ENCODE measurements at places on chromosomes 16 and 17.

DNA sequence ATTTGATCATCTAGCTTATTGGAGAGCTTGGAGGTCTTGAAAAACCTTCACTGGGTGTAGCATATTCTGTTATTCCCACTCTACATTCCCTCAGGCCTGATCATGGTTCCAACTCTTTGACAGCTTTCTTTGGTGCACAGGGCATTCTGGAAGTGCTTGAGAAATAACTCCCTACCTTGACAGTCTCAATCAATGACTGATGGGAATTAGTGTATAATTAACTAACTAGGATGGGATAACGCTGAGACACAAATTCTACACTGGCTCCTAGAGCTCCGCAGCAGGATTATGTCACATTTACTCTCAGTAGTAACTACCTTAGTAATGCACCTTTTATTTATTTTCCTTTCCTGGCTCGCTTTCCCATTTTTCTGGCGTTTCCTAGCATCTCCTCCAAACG is 236.4 kb downstream of the MAP2K6 start:
- no peak for DNase-seq

GRCh38 chr16:24255456-24256371 is at the start of gene CACNG3:
TSS of gene CACNG3 (plus strand) at chr16:24256335. CDS start at chr16:24256755, 420 bp downstream.
- DNase-seq = no peak

- DNase-seq = no peak
These were observed 754 bp upstream of the SLFN11 start for GRCh38 chr17:35373984-35374765.

DNA sequence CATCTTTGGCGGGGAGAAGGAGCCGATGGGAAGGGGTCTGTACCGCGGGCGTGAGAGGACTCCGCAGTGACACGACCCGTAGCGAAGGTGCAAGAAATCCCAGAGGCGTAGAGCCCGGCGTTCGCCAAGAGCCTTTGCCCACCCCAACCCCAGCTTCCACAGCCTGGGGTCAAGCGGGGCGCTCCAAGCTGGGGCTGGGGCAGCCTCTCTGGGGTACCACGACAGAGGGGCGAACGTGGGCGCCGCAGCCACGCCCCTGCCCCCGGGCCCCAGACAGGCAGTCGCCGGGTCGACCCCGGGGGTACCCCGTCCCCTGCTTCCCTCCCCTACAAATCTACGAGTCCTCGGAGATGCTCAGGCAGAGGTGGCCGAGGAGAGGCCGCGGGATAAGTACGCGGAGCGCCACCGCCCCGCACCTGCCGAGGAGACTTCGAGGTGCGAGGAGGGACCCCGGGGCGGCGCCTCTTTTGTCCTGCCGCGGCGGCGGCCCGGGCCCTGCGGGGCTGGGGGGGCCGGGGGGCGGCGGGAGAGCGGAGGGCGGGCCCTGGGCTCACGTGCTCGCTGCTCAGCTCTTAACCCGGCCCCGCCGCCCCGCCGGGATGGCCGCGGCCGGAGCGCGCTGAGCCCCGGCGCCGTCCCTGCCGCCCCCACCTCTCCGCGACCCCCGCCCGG is at the start of gene ADAM11:
TSS of gene ADAM11 (plus strand) at position 575 of the 672 bp plus-strand sequence. CDS start 212 bp downstream, outside the sequence.
- DNase-seq = no peak

GRCh38 chr16:74199842-74200124 is 96.8 kb upstream of the PSMD7 start:
- DNase-seq = no peak

- no peak for DNase-seq
These were observed 20.8 kb downstream of the CIAPIN1 start for GRCh38 chr16:57426356-57426755.

- DNase-seq = no peak
These were observed 678 bp upstream of the BAIAP2 start for GRCh38 chr17:81034168-81034777.

GRCh38 chr17:33966410-33967059 is 288.6 kb upstream of the CCL2 start:
- DNase-seq = no peak

GRCh38 chr16:7976563-7976962 is 613.7 kb downstream of the TMEM114 start:
- DNase-seq = no peak

GRCh38 chr17:33804401-33804800 is 450.7 kb upstream of the CCL2 start:
- no peak for DNase-seq

DNA sequence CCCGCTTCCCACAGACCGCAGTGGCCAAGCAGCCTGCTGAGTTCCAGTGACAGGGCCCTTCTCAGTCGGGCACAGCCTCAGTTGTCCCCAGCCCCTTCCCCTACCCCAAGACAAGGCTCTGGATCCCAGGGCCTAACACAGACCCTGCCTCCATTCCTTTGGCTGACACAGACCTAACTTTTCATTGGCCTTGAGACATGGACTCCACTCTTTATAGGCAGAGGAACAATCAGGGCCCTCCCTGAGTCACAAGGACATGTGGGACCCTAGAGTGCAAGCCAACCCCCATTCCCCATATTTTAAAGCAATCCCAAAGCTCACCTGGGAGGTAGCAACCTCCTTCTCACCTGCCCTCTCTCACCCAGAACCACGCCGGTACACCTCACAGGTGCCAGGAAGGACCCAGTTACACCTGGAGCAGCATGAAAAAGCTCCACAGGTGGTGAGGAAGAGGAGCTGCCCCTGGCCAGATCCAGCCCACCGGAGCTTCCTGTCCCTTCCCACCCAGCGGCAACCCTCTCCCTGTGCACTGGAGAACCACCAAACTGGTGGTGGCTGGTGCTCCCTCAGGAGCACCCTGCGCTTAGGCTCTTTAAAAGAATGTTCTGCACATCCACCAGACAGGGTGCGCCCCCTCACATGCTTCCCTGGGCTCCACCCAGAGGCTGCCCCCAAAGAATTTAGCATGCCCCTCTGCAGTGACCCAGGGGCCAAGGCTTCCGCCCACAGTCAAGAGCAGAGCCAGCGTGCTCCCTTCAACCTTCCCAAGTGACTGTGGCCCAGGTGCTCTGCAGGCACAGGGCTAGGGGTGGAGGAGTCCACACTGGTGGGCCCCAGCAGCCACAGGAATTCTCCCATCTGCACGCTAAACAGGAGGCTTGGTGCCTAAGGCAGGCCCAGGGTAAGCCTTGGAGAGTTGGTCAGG is 3.4 kb downstream of the MNT start:
- DNase-seq = no peak

DNA sequence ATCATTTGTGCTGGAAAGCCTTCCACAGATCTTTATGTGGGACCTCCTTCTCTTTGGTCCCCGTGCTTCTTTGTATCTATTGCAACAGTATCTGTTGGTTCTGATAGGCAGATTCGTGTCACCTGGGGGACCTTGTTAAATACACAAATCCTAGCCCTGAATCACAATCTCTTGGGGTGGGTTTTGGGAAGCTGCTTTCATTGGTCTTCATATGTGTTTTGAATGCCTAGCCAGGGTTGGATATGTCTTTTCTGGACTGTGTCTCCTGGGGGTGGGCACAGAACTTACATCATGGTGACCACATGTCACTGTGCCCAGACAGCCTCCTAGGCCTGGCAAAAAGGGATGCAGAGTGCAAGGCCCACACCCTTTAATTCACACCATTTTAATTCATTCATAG is 81.0 kb upstream of the HNF1B start:
- no peak for DNase-seq

- no peak for DNase-seq
These were observed 47.7 kb upstream of the DOC2B start for GRCh38 chr17:228951-229708.

GRCh38 chr16:84218176-84218823 is 21.5 kb downstream of the KCNG4 start:
- DNase-seq = no peak

- no peak for DNase-seq
These were observed 104.7 kb upstream of the ADAMTS18 start for GRCh38 chr16:77539421-77540034.

- no peak for DNase-seq
These were observed 23.6 kb downstream of the SEZ6 start for GRCh38 chr17:28982131-28982793.

DNA sequence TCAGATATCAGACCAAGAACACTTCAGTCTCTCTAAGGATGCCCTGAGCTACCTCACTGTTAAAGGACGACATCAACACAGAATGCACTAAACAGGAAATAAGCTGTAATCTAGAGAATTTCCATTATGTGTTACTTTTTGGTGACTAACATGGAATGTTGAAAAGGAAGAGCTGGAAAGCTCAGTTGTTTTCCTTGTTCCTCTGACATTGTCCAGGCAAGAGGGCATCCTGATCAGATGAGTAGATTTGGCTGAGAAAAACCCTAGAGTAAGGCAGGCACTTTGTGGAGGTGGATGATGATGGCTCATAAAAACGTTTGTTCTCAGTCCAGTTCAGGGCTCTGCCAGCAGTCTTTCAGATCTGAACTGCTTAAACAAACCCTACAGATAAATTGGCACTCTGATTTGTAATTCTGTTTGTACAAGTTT is 34.0 kb downstream of the DGKE start:
- DNase-seq = no peak

- DNase-seq = no peak
These were observed 500.1 kb downstream of the MAF start for GRCh38 chr16:79100447-79100846.

- no peak for DNase-seq
These were observed 39.1 kb downstream of the NDEL1 start for GRCh38 chr17:8474826-8475225.

GRCh38 chr17:58531122-58531521 is 16.7 kb upstream of the MTMR4 start:
- DNase-seq = no peak

- DNase-seq = no peak
These were observed 18.0 kb downstream of the CCR7 start for GRCh38 chr17:40547079-40547784.

GRCh38 chr16:75679366-75679765 is 2.6 kb upstream of the CPHXL2 start:
- no peak for DNase-seq

GRCh38 chr16:84209989-84210388 is 19.0 kb downstream of the ADAD2 start:
- DNase-seq = no peak

GRCh38 chr17:6517062-6517461 is 39.3 kb downstream of the PITPNM3 start:
- DNase-seq = no peak

DNA sequence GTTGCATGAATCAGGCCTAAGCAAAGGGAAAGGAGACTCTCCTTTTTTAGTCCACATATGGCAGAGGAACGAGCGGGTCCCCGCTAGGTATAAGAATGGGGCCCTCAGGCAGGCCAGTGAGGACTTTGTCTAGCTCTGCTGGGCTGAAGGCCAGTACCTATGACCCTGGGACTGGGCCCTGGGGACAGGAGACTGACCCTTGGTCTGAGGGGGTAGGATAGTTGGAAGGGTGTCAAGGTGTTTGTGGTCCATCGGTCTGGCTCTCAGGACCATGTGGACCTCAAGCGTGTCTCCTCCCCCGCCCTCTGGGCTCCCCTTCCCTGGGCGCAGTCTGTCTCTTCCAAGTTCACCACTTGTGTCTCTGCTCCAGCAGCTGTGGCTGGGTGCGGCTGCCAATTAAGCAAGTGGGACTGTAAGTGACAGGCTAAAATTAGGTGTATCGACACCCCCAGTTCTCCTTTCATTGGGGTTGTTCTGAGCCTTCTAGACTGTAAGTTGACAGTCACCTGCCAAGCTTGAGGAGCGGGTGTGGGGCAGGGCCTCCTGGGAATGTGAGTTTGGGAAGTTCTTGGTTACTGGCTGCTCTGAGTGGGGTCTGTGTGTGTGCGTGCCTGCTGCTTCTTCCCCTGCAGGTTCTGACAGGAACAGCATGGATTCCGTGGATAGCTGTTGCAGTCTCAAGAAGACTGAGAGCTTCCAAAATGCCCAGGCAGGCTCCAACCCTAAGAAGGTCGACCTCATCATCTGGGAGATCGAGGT is 24.5 kb downstream of the AKAP1 start:
- DNase-seq = no peak

GRCh38 chr17:5526821-5527598 is 40.6 kb downstream of the MIS12 start:
- DNase-seq = no peak

DNA sequence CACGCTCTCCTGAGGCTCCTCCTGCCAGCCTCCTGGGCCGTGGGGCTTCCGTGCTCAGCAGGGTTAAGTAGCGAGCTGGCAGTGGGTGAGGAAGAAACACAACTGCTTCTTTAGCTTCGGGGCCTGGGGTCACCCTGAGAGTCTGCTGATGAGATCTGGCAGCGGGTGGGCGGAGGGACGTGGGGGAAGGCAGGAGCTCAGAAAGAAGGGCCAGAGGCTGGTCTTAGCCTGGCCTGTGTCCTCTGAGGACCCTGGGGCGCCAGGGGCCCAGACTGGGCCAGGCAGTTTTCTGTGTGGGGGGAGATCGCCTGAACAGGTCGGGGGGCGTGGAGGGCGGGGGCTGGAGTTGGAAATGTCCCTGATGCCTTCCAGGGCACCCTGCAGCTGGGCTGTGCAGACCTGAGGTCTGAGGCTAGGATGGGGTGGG is 97.8 kb upstream of the GSE1 start:
- DNase-seq = no peak

- no peak for DNase-seq
These were observed 22.3 kb downstream of the BAIAP2 start for GRCh38 chr17:81057079-81057730.

DNA sequence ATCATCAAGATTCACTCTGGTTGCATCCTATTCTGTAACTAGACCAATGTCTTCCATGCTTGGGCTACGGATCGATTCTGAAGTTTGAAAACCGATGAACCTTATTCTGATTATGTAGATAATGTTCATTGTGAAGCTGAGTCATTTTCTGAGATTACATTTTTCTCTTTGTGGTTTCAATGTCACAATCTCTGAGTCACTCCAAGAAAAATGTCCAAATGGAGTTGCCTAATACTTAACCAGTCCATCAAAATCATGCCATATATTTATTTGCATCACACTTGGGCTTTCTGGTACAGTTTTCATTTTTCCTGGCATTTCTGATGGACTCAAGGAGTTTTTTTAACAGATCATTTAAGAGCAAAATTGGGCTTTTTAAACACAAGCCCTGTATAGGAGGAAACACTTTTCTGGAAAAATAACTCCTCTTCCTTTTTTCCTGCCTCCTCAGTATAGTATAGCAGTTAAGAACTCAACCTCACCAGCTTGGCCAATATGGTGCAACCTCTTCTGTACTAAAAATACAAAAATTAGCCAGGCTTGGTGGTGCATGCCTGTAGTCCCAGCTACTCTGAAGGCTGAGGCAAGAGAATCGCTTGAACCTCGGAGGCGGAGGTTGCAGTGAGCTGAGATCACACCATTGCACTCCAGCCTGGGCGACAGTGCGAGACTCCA is 17.5 kb downstream of the CACNG3 start:
- no peak for DNase-seq

- no peak for DNase-seq
These were observed 78.6 kb upstream of the ZNF469 start for GRCh38 chr16:88303890-88304819.

- no peak for DNase-seq
These were observed 4.3 kb downstream of the TBCD start for GRCh38 chr17:82756166-82756565.

- DNase-seq = no peak
These were observed 5.1 kb upstream of the NME4 start for GRCh38 chr16:391885-392335.

DNA sequence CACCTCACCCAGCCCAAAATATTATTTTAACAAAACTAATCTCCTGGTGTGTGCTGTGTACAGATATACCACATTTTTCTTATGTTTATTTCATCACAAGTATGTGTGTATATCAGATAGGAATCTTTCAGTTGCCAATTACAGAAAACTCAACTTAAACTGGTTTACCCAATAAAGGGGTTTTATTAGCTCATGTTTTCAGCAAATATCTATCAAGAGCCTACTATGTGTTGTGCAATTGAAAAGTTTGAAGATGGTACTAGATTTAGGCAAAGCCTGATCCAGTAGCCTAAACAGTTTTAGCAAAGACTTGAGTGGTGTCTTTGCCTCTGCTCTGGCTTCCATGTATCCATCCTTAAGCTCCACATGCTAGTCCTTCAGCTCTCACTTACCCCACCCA is 45.1 kb upstream of the LYRM9 start:
- no peak for DNase-seq
